ENCODE measurements at places on chromosomes 3 and 15. TPM values are rescaled to one million over a fixed set of nuclear protein-coding genes. Genes with fewer than 3 reads are reported as not detected.

Gene C3orf85
- not detected for total RNA-seq

Gene SYNPR
- total RNA-seq, result not detected

Gene IMPG2
- 0.18 TPM for total RNA-seq

GRCh38 chr15:76204916-76205460 is 106.3 kb downstream of the ETFA start:
- no peak for DNase-seq

DNA sequence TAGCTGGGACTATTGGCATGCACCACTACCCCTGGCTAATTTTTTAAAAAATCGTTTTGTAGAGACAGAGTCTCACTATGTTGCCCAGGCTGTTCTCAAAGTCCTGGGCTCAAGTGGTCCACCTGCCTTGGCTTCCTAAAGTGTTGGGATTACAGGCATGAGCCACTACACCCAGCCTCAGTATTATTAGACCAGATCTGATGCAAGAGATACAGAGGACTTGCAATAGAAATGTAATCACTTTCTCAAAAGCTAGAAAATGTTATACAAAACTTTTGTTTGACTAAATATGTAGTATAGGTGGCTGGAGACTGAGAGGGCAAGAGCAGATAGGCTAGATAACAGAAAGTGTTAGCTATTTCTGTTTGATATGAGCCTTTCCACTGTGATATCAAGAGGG is 531.9 kb downstream of the SOX2 start:
- no peak for DNase-seq

- no peak for DNase-seq
Measured at GRCh38 chr3:30457081-30457480, 149.3 kb upstream of the TGFBR2 start.

DNA sequence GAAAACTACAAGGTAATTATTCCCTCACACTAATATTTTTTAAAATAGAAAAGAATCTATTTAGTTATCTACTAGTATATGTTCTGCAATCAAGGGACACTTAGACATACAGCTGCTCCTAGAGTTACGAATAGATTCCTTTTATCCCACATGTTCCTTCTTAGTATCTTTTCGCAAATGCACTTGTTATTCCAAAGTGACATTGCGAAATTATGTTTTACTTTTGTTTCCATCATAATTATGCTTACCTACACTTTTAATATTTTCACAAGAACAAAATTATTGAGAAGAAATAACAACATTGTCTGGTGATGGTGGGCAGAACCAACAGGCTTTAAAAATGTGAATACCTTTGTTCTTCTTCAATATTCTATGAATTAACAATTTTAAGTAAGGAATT is 107.1 kb upstream of the MELTF start:
- DNase-seq, result no peak

- no peak for DNase-seq
Measured at GRCh38 chr15:70625438-70625837, 137.9 kb downstream of the UACA start.

DNA sequence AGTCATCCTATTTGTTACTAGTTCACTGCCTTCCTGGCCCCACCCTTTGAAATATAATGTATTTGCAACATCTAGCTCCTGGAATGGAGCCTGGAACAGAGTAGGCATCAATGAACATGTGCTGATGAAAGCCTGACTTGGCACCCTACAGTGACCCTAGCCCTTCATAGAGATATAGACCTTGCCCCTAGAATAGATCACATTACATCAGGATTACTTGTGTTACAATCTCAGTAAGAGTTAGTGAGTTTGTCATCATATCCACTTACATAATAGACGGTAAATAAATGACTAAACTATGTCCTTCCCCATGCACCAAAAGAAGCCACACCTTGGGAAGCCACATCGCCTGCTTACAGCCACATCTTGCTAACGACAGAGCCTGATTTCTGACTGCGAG is 110.5 kb upstream of the WNT5A start:
- no peak for DNase-seq

- DNase-seq, result peak; percentile 58
Measured at GRCh38 chr3:169818316-169818715, 5.6 kb upstream of the LRRC34 start.

DNA sequence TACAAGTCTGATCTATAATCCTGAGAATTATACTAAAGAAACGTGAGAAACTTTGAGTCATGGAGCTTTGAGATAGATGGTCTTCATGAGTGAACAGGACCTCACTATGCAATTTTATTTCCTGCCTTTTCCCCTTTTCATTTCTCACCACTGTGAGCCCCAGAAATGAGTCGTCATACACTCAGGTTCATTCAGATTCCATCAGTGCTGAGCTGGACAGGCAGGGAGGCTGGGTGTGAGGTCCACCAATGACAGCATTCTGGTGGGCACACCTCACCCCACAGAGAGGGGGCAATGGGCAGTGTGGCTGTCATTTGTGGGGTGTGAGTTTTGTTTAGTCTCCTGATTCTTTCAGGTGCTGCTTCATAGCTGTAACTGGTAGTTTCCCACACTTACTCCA is 16.9 kb downstream of the TIGIT start:
- DNase-seq, result peak; percentile 40

- no peak for DNase-seq
Measured at GRCh38 chr3:150666167-150666566, 37.6 kb downstream of the ERICH6 start.

Data from IMR-90 (cell line).